ENCODE measurements at places on chromosomes 1 and 21.

DNA sequence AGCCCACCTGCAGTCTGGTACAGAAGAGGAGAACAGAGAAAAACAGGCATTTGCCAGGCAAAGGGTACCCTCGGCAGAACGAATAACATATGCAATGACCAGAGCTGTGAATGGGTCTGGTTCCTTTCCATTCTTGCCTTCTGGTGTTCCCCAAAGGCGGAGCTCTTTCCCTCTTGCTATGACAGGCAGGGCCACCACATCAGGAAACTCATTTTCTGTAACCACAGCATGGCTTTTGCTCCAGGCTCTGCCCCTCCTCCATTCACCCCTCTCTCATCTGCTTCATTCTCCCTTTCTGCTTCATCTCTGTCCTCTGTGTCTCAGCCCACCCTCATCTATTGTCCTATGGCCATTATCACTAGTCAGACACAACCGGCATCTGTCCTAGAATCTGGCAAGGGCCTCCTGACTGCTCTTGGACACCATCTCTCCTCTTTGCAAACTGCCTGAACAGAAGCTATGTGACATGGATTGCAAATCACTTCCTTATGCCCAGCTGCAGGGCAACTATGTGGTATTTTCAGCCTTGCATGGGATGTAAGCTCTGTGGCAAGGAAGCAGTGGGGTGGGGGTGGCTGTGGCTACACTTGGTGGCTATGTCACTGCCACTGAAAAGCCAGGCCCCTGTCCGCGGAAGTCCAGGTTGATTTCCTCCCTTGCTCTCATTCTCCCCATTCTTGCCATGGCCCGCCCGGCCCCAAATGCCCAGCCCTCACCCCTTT is 78.8 kb upstream of the ABCD3 start:
- DNase-seq: no peak

GRCh38 chr1:111542187-111542586 is 38.8 kb upstream of the ADORA3 start:
- DNase-seq: no peak

DNA sequence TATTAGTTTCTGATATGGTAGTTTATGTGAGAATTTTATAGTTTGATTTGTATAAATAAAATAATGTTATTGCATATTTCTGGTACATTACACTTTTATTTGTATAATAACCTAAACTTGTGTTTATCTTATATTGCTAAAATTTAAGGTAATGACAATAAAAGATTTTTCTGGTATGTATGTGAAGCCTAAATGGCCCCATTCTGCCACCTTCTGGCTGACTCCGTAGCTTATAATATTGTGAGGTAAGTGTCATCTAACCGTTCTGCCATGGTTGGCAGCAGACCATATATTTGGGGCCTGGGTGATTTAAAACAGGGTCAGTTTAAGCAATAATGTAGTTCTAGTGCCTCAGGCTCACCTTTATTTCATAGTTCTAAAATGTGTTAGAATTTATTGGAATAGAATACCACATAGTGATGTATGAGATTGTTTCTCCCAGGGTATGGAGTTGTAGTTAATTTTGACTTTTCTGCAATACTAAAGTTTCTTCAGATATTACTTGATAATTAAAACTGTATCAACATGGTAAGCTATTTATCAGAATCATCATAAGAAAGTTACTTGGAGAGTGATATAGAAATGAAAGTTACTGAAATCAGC is 21.2 kb upstream of the PRKACB start:
- DNase-seq: peak; percentile 62

DNA sequence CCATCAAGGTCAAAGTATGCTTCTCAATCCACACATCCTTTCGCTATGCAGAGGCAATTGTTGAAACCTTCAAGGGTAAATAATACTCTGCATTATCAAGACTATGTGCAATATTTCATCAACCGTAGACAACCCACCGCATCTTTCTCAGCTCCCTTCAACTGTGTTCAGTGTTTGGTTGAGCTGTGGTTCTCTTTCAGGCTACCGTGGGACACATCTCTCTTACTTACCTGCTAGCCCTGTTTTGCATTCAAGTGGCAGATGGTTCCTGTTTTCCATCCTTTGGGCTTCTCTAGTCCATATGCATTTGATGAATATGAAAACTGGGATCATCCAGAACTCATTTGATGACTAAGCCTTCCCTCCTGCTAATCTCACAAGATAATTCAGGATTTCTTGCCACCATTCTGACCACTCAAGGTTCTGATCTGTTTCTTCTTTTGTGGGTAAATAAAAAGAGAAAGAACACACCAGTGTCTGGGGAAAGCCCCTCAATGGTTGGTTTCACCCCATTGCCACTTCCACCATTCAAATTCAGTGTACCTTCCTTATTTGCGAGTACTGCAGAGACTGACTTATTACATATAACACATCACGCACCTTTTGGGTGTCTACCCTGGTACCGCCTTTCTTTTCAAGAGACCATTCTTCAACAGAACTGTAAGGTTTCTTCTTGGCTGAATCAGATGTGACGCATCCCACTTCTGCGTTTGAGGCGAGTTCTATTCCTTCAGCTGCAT is 61.7 kb downstream of the BACE2 start:
- DNase-seq: no peak

DNA sequence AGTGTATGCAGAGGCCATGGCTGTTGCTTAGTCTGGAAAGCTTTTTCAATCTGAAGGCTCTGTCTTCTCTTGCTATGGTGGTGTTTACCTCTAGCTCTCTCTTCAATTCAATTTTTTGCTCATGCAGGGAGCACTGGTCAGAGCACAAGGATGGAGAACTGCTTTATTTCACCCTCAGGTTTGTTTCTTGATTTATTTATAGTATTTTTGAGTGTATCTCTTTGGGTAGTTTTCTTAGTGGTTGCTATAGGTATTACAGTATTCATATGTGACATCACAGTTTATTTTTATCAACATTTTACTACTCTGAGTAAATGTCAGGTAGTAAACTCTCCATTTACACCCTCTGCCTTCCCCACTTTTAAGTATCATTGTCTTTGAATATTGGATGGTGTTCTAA is 147.9 kb downstream of the RASAL2 start:
- DNase-seq: no peak

- no peak for DNase-seq
Observed at GRCh38 chr1:21839337-21840037, 27.4 kb downstream of the LDLRAD2 start.

GRCh38 chr1:187985145-187985896 is 1156.6 kb downstream of the PLA2G4A start:
- DNase-seq: no peak

DNA sequence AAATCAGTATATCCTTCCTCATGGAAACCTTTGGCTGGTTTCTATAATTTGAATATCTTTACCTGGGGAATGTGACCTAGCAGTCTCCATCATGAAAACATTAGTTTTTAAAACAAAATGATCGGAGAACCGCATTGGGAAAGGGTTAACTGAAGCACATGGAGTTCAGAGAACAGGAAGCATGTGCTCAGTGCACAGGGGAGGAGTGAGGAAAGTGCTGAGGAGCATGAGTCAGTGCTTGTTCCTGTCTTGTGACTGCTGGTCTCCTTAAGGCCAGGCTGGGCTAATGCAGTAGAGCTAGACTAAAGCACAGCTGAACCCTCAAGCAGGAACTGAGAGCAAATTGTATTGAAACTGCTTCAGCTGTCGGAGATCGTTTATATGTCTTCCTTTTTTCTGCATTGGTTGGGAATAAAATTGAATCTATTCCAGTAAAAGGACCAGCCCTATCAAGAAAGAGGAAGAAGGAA is 5.8 kb downstream of the IFI16 start:
- peak; percentile 76 for DNase-seq

DNA sequence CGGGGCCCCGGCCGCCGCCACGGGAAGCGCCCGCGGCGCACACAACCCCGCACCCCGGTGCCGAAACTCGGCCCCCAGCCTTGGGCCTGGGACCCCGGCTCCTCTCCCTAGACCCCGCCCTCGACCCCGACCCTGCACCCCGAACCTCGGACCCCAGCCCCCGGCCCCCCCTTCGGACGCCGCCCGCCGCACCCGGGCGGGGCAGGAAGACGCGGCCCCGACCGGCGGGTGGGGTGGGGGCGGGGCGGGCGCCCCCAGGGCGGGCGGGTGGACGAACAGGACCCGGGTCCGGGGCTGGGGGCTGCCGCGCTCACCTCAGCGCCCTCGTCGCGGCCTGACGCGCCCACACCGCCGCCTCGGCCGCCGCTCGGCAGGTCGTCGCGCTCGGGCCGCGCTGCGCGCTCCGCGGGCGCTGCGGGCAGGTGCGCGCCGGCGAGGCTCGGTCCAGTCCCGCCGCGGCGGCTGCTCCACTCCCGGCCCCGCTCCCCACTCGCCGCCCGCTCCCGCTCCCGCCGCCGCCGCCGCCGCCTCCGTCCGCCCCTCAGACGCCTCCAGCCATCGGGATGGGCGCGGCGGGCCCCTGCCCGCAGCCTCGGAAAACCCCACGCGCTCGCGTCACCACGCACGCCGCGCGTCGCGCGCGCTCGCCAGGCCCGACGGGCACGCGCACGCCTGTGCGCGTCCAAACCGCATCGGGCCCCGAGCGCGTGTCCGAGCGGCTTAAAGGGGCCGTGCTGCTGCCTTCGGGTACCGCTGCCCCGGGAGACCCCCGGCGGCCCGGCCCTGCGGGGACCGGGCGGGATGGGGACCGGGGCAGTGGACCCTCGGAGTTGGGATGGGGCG is at the start of gene GNB1:
Gene GNB1, minus strand, starts transcription at position 582 of the 843 bp plus-strand sequence. CDS start 65,634 bp downstream, outside the sequence.
- DNase-seq: peak; percentile 96

GRCh38 chr1:29145739-29146437 is 22.2 kb upstream of the TMEM200B start:
- DNase-seq: no peak

- no peak for DNase-seq
Observed at GRCh38 chr1:19802269-19802668, 2.6 kb upstream of the TMCO4 start.

DNA sequence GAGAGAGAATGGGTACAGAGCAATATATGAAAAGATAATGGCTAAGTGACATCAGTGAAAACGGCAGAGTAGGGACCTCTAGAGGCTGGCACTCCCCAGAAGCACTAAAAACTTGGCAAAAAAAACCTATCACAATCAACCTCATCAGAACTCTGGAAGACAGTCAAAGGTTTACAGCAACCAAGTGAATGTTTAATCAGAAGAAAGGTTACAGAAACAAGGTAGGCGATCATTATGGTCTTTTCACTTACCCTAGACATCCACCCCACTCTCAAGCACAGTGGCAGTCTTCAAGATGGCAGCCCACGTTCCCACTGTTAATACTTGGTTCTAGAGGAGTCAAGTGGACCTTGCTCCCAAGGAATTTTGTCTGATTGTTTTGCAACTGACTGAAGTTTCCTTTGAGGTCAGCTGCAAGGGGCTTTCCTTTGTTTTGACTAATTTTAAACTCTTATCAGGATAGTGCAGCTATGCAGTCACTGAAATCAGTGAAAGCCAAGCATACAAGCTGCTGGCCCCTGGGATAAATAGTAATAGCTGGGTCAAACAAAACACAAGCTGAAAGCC is 7.2 kb downstream of the KIFAP3 start:
- DNase-seq: peak; percentile 9

DNA sequence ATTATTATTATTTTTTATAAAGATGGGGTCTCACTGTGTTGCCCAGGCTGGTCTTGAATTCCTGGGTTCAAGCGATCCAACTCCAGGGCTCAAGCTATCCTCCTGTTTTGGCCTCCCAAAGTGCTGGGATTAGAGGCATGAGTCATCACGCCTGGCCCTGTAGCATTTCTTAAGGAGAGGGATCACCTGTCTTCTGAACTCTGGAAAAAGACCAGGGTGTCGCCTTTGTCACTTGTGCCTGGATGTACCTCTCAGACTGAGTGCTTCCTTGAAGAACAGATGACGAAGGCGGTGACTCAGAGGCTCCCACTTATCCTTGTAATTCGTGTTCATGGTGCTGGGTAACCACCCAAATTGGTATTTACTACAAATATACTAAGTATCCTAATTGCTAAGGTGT is 2.4 kb upstream of the CGN start:
- peak; percentile 36 for DNase-seq

DNA sequence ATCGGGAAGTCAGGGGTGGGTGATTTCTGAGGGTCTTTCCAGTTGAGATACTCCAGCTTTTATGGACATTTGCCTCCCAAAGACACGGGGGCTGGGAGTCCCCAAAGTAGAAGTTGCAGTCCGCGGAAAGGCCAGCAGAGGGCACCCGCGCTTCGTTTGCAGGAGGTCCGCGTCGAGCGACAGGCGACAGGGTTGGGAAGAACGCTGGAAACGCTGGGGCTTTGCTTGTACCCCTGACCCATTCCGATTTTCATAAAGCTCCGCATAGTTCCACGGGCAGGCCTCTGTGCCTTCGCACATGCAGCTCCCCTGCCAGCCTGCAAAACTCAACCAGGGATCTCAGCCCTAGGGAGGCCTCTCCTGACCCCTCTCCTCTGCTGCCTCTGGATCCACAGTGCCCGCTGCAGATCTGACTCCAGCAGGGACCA is 44.2 kb upstream of the LAPTM5 start:
- DNase-seq: peak; percentile 80

DNA sequence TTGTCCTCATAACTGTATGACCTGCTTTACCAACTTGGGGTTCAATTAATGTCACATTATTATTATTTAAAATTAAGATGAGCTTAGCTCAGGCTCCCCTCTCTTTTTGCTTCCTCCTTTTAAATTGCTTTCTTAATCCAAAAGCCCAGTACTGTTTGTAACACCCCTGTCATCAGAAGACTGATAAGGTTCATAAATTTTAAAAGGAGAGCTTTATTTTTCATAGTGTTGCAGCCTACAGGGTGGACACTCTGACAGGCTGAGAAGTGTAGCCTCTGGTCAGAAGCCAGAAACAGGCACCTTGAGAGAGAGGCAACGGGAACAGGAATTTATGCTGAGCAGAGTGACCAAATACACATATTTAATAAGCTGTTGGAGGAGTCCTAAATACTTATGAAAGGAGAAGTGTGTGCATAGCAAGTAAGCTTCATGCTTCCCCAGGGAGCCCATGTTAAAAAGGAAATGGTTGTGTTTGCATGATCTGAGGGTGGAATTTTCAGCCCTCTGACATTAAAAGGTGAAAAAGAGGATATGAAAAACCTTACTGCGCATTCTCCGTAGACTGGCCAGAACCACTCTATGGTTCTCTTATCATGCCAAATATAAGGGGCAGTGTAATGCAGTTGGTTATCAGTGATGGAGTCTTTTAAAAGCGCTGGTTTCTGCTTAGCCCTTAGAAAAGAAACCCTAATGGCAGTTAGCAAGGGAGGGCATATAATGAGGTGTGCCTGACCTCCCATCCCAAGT is 30.5 kb upstream of the FGGY start:
- DNase-seq: no peak

- no peak for DNase-seq
Observed at GRCh38 chr21:42578034-42578433, 64.4 kb downstream of the SLC37A1 start.

DNA sequence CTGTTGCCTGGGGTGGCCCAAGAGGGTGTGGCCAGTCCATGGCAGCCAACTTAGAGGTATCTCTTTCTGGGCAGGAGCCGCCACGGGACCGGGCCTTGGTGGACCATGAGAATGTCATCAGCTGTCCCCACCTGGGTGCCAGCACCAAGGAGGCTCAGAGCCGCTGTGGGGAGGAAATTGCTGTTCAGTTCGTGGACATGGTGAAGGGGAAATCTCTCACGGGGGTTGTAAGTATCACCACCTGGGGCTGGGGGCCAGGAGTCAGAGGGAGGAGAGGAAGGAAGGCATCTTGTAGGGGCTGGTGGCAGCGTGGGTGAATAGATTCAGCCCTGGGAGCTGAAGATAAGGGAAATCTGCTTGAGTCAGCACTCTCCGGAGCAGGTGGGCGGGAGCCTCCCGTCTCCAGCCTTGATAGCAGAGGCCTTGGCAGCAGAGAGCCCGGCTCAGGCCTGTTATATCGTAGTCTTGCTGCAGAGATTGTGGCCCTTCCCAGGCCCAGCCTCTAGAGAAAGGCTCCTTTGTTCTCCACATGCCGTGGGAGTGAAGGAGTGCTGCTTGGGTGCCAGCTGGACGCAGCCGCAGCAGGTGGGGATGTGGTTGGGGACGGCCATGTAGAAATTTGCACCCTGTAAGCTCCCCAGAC is 25.4 kb downstream of the PHGDH start:
- no peak for DNase-seq

- peak; percentile 86 for DNase-seq
Observed at GRCh38 chr1:41241354-41241748, 755 bp downstream of the SCMH1 start.

All from Daoy (cell line).